NCI-H69 (cell line): ENCODE measurements at places on chromosomes 4 and X.

- no peak for DNase-seq
Measured at GRCh38 chr4:2127609-2128332, 68.6 kb downstream of the NAT8L start.

GRCh38 chrX:63918611-63919010, 133.6 kb upstream of the ARHGEF9 start:
- no peak for DNase-seq

DNA sequence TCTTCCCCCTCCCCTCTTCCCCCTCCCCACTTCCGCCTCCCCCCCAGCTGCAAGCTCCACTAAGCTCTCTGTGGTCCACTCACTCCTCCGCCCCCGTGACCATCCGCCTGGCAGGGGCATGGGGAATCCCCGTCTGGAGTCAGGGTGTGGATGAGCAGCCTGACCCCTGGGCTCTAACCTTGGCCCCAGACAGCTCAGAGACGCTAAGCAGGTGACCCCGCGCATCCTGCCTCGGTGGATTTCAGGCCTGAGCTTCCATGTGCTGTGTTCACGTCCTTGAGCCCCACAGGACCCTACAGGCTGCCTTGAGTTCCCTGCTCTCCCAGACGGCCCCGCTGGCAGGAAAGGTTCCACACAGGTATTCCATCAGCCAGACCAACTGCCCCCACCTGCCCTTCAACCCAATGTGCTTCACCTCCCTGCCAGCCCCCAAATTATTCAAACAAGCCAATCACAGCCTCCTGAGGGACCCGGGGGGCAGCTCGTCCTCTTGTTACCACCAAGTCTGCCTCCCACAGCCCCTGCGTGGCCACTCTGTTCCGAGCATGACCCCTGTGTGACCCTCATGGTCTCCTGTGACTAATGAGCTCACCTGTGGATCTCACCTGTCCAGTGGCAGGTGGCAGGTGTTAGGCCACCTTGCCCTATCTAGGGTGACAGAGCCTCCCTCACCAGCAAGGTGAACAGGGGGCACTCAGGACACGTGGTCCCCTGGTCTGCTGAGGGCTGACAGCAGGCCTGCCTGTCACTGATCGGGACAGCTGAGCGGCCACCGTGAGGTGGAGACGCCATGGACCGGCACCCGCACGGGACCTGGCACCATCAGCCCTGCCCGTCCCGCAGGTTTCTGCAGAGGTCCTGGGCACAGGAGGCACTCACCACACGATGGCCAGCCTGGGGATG, 73.2 kb upstream of the MXD4 start:
- no peak for DNase-seq

- no peak for DNase-seq
Measured at GRCh38 chrX:13742397-13743176, 8.0 kb downstream of the OFD1 start.

- peak; percentile 84 for DNase-seq
Measured at GRCh38 chr4:13164783-13165331, 319.3 kb downstream of the RAB28 start.

- no peak for DNase-seq
Measured at GRCh38 chr4:2824836-2825381, 18.7 kb upstream of the ADD1 start.

DNA sequence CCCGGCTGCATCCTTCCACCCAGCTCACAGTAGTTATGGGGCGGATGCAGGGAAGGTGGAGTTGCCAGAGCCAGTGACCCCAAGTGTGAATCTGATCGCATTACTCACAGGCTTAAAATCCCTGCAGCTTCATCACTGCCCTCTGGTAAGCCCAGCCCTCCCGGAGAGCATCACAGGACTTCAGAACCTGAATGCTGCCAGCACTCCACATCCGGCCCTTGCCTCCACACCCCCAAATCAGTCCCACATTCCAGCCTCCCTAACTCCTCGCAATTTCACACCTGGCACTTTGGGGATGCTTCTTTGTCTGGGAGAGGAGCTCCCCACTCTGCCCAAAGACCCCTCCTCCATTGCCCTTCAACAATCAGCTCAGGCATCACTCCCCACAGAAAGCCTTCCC, 15.6 kb downstream of the RASL11B start:
- no peak for DNase-seq

GRCh38 chr4:43757147-43757546, 691.5 kb downstream of the KCTD8 start:
- DNase-seq = no peak

GRCh38 chr4:174107746-174108354, 175.6 kb downstream of the FBXO8 start:
- DNase-seq = no peak

- DNase-seq = no peak
Measured at GRCh38 chr4:3290476-3290875, 2.3 kb upstream of the RGS12 start.

DNA sequence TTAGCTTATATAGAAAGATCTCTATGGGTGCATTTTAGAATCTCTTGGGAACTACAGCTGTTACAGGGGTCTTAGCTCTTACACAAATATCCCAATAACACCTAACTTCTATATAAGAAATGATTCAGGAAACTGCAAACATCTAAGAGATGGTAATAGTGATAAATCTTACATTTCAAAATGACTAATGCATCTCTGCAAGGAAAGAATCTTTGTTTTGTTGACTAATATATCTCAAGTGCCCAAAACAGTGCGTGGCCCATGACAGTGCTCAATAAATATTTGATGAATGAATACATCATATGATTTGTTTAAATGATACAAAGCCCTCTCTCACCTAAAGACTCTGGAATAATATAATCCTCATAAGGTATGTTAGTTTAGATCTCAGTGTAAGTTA, 47.5 kb downstream of the CENPE start:
- no peak for DNase-seq

- peak; percentile 10 for DNase-seq
Measured at GRCh38 chr4:3671571-3672464, 94.4 kb upstream of the ADRA2C start.

DNA sequence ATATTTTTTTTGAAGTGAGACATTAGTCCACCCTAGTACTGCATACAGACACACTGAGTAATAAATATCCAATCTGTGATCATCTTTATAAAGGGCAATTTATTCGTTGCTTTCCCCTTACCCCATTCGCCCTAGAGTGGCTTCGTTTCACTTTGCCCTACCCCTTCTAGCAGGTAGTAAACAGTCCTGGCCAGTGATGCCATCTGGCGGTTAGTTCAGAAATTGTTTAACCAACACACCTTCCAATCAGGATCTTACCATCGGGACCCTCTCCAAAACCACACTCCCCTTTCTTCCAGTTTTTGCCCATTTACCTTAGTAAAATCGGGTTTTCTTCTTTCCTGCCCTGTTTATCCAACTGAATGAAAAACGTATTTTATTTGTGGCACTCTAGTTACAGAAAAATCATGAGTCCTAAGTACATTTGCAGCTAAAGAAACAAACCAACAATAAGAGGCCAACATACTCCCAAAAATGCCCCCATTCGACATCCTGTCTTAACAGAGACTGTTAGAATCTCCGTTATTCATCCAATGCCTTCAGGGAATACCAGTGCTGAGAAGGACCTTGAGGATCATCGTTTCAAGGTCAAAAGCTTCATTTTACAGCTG, 2.2 kb downstream of the PPA2 start:
- peak; percentile 79 for DNase-seq

GRCh38 chr4:71009086-71009485, 15.6 kb downstream of the DCK start:
- DNase-seq = no peak

GRCh38 chrX:101395789-101396188, 5.0 kb downstream of the RPL36A start:
- no peak for DNase-seq

GRCh38 chr4:157115613-157116335, 39.8 kb downstream of the GLRB start:
- no peak for DNase-seq

DNA sequence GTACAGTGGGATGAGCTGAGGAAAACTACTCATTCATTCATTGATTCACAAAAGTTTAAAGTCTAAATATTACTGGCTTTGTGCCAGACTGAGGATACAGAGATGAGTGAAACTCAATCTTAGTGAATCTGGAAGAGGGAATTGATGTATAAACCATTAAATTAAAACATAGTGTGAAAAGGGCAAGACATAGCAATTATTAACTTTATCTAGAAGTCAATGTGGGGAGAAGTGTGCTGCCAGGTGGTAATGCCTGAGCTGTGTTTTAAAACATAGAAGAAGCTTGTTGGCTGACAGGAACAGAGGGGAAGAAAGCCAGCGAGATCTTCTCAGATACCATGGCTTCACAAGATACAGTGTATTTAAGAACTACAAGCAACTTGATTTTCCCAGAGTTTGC, 153.4 kb downstream of the BMPR1B start:
- no peak for DNase-seq

GRCh38 chr4:42302348-42302747, 94.9 kb upstream of the SHISA3 start:
- peak; percentile 3 for DNase-seq

- peak; percentile 60 for DNase-seq
Measured at GRCh38 chrX:13013363-13014110, 30.9 kb downstream of the FAM9C start.

GRCh38 chrX:124239911-124240310, 92.5 kb upstream of the TEX13D start:
- no peak for DNase-seq

DNA sequence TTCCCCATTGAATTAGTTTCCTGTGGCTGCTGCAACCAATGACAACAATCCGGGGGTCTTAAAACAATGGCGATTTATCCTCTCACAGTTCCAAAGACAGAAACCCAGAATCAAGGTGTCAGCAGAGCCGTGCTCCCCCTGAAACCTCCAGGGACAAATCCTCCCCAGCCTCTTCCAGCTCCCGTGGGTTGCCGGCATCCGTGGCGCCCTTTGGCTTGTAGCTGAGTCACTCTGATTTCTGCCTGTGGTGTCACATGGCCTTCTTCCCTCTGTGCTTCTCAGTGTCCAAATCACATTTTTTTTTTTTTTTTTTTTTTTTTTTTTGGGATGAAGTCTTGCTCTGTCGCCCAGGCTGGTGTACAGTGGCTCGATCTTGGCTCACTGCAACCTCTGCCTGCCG, 64.5 kb upstream of the STX18 start:
- no peak for DNase-seq

DNA sequence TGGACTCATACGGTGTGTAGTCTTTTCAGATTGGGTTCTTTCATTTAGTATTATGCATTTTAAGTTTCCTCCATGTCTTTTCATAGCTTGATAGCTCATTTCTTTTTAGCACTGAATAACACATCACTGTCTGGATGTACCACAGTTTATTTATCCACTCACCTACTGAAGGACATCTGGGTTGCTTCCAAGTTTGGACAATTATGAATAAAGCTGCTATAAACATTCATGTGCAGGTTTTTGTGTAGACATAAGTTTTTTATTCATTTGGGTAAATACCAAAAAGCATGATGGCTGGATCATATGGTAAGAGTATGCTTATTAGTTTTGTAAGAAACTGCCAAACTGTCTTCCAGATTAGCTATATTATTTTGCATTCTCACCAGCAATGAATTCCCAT, 29.0 kb downstream of the CNOT6L start:
- DNase-seq = no peak

- no peak for DNase-seq
Measured at GRCh38 chr4:109972786-109973528, 60.3 kb downstream of the EGF start.

DNA sequence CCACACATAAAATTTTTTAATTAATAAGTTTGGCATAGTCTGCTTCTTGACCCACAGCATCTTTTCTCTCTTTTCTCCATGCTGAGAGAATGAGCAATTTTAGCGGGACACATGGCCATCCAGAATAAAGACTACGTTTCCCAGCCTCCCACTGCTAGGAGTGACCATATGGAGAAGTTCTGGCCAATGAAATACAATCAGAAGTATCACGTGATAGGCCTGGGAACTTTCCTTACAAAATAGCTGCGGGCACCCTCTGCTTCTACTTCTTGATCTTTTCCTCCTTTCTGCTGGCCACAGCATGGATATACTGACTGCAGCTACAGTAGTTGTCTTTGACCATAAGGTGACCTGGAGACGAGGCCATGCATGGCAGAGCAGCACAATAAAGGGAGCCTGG, 348.0 kb downstream of the BCOR start:
- DNase-seq = no peak

- DNase-seq = no peak
Measured at GRCh38 chrX:68923147-68923546, 94.3 kb downstream of the EFNB1 start.

- DNase-seq = no peak
Measured at GRCh38 chr4:183201331-183201730, 102.3 kb downstream of the WWC2 start.

- no peak for DNase-seq
Measured at GRCh38 chrX:69149466-69150280, 15.6 kb downstream of the PJA1 start.

DNA sequence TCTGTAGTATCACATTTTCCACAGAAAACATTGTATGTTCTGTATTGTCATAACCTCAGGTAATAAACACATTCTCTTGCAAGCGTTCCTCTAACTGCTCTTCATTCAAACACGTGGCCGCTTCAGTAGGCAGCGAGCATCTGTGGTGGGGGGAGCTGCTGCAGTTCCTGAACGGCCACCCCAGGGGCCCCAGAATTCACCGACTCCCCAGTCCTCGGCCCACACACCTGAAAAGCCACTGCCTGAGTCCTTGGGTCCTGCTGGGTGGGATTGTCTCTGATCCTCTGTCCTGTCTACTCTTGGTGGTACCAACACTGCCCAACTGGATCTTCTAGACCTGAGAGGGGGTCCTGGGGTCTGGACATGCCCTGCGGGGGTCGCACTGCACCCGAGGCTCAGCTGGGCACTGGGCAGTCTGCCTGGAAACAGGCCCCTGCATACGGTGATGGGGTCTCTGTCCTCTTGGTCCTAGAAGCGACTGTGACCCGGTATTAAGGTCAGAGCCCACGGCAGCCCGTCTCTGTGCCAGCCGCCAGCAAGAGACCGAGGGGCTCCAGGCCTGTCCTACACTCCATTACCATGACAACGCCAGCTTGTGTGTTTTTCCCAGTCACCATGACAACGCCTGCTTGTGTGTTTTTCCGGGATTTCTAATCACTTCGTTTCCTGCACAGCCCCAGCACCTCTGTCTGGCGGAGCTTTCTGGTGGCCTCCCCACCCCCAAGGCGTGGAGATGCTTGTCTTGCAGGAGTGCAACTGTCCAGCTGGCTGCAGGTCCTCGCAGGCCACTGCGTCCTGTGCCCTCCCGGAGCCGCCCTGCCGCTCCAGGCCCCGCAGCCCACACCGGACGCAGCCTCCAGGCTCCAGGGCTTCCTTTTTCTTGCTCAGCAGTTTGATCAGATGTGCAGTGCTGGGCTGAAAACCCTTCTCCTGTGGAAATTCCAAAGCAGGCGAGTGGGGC, 16.0 kb downstream of the CTBP1 start:
- DNase-seq = no peak

DNA sequence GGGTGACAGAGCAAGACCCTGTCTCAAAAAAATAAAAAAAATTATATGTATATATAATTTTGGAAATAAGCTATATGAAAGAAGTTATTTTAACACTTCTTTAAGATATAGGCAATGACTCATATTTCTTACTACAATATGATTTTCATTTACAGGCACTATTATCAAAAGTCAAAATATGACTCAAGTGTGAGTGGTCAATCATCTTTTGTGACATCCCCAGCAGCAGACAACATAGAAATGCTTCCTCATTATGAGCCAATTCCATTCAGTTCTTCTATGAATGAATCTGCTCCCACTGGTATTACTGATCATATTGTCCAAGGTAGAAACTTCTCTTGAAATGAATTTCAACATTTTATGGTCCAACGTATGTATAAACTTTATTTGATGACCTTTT, 20.8 kb downstream of the OCIAD1 start:
- no peak for DNase-seq

- no peak for DNase-seq
Measured at GRCh38 chr4:164959896-164960295, 17.6 kb downstream of the TRIM61 start.

GRCh38 chrX:73822775-73823174, 259.8 kb downstream of the CHIC1 start:
- no peak for DNase-seq
